ENCODE measurements at places on chromosomes 2 and 18.

- DNase-seq = peak; percentile 23
Observed at GRCh38 chr2:48946449-48947048, 191.0 kb upstream of the LHCGR start.

DNA sequence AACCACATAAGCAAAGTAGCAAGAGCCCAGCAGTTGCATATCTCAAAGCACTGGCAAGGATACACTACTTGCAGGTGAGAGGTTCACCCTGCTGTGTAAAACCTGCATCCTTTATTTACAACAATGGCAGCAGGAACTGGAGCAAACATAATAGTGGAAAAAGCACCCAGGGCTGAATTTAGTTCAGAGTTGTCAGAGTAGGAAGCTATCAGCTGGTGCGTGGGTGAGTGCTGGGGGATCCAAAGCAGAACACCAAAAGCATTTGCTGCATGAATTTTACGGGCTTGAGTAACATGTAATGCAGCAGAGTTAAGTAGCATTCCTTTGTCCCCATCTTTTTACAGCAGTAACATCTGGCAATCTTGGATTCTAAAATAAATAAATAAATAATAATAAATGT, 73.5 kb upstream of the SRD5A2 start:
- no peak for DNase-seq

DNA sequence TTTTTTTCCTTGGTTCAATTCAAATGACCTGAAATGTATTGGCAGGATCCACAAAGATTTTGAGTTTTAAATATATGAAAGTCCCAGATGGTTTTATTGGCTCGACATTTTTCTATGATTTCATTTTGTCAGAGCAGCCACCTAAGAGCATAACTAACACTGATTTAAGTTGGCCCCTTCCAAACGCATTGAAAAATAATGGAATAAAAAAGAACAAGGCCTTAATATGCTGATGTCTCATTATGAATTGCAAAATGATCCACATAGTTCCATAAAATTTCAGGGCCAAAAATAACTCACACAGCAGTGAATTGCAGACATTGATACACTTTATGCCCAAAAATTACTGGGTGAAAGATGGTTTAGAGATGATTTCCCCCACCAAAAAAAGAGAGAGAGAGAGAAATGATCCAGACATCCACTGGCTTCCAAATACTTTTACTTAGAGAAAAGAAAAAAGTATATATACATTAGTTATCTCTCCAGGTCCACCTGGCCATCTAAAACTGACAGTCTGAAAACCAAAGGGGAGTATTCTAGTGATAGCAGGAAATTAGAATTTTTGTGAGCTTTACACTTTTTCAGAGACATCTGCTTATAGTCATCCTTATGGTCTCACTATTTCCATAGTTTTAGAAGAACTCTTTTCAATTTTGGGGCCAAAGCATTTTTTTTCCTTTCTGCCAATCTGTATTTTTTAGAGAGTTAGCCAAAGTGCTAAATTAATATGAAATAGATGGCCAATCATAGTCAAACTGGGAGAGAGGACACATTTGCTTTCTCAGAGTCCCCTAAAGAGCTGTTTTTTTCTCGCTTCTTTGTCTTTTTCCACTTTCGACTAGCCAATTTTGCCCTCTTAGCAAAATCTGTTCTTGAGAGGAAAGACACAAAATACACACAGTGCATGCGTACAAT, 213.5 kb upstream of the RND3 start:
- no peak for DNase-seq

DNA sequence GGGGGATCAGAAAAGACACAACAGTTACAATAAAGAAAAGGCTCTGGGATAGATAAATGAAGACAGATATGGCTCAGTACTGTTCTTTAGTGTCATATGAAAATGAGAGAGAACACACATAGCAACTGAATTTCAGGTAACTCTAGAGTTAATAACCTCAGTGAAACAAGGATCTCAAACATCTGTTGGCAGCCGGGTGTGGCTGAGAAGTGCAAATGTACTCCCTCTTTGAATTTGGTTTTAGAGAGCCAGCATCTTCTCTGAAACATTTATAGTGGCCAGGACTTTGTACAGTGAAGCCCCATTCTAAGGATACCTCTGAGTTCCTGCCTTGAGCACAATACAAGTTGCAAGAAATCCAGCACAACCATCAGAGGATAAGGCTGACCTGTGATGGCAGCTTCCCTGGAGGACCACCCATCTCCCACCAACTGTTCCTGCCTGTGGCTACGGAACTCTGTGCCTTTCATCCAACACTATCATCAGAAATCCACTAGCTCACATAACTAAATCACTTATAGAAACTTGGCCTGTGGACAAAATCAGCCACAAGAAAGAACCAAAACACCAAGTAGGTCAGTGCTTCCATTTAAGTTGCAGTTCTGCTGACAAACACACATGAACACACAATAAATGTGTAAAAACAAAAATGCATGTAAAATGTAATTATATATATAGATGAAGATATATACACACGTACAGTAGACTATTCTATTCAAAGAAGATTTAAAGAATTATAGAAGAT, 37.3 kb upstream of the PEX13 start:
- DNase-seq = no peak

GRCh38 chr2:98378901-98379300, 32.6 kb downstream of the CNGA3 start:
- DNase-seq = no peak

DNA sequence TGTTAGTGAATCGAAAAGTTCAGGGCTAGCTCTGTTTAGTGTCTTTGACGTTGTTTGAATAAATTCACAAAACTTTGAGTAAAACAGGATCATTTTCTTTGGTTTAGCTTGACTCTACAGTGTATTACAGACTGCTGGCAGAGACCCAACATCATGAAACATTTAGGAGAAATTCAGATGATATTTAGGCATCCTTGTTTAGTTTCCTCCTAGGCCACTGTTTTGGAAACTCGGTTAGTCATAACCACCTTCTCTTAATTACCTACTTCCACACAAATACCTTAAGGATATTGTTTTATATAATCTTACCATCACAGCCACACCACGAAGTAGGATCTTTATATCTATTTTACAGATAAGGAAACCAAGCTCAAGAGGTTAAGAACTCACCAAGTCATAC, 7.8 kb downstream of the LIMS1 start:
- no peak for DNase-seq

GRCh38 chr18:7301094-7301493, 70.2 kb downstream of the LRRC30 start:
- DNase-seq = no peak

GRCh38 chr2:236622201-236622600, 52.6 kb downstream of the ACKR3 start:
- no peak for DNase-seq

- no peak for DNase-seq
Observed at GRCh38 chr18:79397247-79397829, 1.6 kb downstream of the NFATC1 start.

DNA sequence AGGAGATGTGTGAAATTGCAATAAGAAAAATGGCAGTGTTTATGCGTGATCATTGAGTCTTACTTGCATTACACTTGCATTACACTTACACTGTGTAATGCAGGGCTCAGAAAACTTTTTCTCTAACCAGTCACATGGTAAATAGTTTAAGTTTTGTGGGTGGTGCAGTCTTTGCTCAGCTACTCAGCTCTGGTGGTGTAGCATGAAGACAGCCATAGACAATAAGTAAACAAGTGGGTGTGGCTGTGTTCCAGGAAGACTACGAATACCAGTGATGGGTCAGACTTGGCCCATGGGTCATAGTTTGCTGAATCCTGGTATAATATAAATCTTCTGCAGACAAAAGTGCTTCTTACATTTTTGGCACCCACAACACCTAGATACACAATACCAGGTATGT, 115.6 kb upstream of the CYP1B1 start:
- DNase-seq = no peak

- no peak for DNase-seq
Observed at GRCh38 chr2:164661349-164661748, 40.1 kb upstream of the GRB14 start.

GRCh38 chr18:12782521-12782920, 79.7 kb downstream of the PSMG2 start:
- no peak for DNase-seq

- DNase-seq = peak; percentile 71
Observed at GRCh38 chr2:230691005-230691647, 21.5 kb upstream of the CAB39 start.

DNA sequence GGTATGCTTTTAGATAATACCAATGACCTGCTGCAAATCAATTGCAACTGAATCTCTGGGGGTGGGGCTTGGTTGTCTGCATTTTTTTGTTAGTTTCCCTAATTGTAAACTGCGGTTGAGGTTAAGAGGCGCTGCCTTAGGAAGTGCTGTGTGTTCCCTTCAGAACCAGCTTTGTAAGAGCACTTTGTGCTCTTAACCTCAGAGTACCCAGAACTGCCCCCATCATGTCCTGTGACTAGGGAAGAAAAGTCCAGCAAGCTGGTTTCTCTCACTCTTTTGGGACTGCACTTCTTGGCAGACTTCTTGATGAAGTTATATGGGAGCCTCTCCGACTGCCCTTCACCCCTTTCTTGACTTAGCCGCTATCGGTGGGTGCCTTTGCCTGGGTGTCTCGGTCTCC, 245.5 kb upstream of the CXCR4 start:
- no peak for DNase-seq

- DNase-seq = no peak
Observed at GRCh38 chr2:134623046-134623445, 95.8 kb downstream of the TMEM163 start.

DNA sequence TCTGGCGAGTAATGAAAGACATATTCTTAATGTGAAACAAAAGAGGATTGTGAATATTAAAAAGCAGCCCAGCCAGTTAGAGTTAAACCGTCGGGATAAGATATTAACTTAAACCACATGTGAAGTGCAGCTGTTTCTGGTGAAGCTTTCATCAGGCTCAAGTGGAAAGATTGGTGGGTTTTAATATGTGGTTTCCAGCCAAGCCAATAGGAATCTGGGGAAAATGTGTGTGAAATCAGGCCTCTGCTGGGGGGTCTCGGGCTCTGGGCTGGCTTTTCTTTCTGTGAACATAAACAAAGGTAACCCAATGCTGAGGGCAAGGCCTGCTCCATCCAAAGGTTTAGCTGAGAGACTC, 279.6 kb downstream of the SLC4A3 start:
- DNase-seq = no peak

DNA sequence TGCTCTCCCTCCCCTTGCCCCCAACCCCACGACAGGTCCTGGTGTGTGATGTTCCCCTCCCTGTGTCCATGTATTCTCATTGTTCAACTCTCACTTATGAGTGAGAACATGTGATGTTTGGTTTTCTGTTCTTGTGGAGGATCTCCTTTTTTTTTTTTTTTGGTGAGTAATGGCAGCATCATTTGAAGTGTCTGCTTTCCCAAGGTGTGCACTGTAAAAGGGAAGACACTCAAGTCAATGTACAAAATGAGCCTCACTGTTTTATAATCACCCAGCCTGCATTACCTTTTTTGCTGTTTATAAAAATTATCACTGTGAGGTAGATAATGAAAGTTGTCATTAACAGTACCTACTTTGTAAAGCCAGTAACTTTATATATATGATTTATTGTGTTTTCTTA, 56.9 kb downstream of the INSIG2 start:
- DNase-seq = no peak

DNA sequence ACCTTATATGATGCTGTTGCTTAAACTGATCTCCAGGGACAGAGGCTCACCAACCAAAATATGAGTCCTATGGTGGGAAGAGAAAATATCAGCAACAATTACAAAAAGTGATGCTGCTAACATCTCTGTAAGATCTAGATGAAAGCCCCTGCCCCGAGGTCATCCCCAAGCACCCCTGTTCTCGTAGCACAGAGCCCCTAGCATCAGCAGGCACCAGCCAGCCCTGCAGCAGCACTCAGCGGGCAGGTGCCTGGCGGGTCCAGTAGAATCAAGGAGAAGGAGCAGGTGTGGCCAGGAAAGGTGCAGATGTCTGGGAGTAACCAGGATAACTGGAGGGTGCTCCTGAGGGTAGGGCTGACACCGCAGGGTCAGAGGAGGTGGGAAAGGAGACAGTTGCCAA, 474.2 kb upstream of the MYT1L start:
- DNase-seq = no peak

DNA sequence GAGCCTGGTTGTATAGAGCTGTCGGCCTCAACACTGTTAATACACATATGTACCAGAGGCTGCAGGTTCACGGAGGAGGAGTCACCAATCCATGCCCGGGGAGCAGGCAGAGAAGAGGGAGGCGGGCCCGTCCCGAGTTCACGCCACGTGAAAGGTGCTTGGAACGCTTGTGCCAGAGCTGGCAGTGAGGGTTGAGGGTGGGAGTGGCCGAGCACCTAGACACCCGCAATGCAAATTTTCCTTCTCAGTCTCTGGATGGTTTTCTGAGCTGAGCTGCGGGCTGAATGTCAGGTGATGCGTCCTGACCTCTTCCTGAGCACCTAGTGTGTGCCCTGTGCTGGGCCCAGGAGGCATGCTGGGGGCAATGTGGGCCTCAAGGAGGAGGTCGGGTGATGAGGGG, 52.2 kb downstream of the ODC1 start:
- no peak for DNase-seq

DNA sequence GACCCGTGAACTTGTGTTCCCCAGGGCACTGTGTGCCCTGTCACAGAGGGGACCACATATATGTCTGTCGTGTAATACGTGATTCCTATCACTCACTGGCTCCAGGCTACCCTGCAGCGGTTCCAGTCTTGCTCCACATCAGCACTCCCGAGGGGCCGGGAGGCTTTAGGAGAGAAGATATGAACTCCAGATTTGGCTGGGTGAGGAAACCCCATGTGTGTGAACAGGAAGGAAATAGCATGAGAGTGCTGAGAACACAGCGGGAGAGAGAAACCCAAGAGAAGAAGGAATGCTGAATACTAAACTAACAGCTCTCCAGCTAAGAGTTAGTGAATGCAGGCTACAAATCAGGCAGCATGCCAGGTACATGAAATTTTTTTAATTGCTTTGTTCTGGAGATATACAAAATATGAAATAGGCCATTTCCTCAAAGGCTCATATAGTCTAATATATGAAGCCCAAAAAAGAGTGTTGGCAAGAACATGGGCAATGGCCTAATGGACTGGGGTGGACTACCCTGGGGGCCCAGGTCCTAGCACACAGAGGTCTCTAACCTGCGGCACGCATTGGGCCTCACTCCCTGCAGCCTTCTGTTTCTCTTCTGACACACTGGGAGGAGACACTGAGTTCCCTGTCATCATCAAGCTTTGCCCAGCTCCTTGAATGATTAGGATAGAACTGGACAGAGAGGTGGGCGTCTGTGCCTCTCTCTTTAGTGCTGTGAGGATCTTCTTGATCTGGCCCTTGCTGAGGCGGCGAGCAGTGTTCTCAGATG, 372.8 kb upstream of the RAB6C start:
- DNase-seq = no peak
